AG08396 (cell line): ENCODE measurements at places on chromosomes 7 and 10.
A peak's percentile ranks its signal among the peaks of the same experiment; 100 is the strongest.

GRCh38 chr10:55220975-55221374 is 419.9 kb upstream of the PCDH15 start:
- no peak for DNase-seq

GRCh38 chr7:12074889-12075288 is 136.2 kb upstream of the TMEM106B start:
- no peak for DNase-seq

DNA sequence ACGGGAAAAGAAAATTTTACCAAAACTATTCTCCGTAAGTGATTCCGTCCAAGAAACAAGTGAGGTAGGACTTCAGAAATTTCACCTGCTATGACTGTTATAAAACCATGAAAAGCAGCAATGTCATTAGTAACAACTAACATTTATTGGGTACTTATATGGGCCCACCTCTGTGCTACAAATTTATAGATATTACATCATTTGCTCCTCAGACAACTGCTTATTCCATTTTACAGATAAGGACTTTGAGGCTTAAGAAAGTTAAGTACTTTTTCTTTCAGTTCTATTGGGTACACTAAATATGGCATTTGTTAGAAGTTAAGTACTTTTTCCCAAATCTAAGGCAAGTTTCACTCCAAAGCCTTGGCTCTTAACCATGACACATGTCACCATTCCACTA is 36.3 kb downstream of the HACD1 start:
- DNase-seq = no peak

GRCh38 chr10:86246279-86246940 is 120.2 kb downstream of the GRID1 start:
- DNase-seq = no peak

GRCh38 chr7:112089551-112089950 is 116.6 kb downstream of the DOCK4 start:
- DNase-seq = no peak

DNA sequence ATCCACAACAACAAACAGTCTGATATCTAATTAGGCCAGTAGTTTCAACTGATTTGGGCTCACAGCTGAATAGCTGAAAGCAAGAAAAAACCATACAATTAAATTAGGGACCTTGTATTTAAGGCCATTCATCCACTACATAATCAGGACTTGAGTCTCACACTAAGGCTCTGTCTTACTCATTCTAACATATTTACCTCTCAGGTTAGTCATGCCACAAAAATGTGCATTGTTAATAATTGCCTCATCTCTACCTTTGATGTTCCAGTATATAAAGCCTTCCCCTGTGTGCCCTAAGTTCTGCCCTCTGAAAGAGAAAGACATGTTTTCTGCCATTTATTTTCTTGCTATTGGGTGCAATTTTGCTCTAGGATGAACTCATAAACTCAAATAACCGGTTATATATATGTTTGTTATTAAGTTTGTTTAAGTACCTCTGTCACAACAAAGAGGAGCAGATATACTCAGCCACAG is 5.3 kb upstream of the C1GALT1 start:
- DNase-seq = peak; percentile 28

DNA sequence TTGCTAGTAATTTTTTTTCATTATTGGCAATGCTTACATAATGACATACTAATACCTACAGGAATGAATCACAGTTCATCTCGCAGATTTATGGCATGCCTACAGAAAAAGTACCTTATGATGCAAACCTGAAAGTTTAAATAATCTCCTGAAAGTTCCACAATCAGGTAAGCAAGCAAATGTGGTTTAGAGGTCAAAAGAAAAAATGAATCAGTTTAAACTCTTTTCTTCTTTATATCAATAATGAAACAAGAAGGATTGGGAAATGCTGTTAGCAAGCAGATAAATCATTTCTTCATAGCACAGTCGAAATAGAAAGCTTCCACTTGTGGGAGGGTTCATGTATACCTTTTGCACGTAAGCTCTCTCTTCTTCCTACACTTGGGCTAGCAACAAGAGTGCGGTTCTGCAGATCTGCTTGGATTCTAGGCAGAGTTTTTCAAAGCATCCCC is 53.7 kb upstream of the MTPN start:
- DNase-seq = no peak

DNA sequence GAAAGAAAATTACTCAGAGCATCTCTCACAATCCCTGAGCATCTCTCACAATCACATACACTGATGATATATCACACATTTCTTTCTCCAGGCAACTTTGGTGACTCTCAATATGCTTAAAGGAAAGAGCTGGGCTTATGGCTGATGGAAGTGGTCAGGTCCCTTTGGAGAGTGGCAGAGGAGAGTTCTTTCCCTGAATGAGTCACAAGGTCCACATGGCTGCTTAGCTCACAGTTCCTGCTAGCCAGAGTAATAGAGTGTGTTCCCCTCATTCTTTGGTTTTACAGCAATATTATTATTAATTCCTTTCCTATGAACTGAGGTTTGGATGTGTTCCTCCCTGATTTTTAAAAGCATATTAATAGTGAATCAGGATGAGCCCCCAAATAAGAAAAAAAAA is 287.4 kb downstream of the C7orf25 start:
- DNase-seq = no peak

DNA sequence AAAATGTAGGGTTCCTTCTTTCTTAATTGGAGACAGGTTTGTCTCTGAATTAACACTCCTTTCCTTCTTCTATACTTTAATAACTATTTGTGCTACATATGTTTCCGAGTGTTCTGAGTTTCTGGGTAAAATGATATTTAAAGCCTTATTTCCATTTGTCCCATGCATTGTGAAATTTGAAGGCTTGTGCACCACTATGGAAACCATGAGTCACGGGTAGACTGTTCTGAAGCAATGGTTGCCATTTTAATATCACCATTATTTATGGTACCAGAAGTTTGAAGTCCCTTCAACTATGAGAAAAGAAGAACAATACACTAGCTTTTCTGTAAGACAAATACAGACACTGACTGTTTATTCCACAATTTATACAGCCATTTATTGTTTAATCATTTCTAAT is 44.7 kb upstream of the ZEB1 start:
- DNase-seq = no peak

GRCh38 chr7:1649751-1650326 is 20.2 kb upstream of the ELFN1 start:
- DNase-seq = no peak

- no peak for DNase-seq
Observed at GRCh38 chr10:130960531-130960930, 351.0 kb downstream of the TCERG1L start.

DNA sequence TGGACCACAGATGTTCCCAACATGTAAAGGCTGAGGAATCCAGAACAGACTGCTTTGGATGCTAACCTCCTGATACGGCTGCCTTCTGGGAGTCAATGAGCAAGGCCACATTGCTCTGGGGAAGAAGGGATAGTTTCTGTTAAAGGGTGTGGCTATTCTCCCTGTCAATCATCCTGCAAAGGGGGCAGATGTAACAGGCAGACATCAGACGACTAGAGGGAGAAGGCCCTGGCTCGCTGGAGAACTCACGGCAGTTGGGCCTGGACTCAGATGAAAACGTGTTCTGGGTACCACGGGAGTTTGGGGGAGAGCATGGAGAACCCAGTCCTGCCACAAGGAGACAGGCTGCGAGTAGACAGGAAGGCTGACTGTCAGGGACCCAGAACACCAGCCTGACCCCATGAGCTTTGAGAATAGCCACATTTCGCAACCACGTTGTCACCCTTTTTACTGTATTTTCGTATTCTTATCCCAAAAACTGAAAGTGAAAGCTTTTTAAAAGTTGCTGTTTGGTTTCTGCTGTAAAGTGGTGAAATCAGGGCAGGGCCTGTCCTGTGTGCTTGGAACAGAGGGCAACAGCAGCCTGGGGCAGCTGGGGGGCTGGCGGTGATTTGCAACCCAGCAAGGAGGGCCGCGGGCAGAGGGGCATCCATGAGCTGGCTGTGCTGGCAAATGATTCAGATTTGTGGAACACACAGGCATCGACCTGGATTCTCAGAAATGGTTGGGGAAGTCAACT is 95.3 kb downstream of the MYOF start:
- no peak for DNase-seq

- DNase-seq = peak; percentile 16
Observed at GRCh38 chr7:17646253-17646956, 293.9 kb downstream of the SNX13 start.

GRCh38 chr7:127332880-127333279 is 59.6 kb downstream of the ZNF800 start:
- no peak for DNase-seq

DNA sequence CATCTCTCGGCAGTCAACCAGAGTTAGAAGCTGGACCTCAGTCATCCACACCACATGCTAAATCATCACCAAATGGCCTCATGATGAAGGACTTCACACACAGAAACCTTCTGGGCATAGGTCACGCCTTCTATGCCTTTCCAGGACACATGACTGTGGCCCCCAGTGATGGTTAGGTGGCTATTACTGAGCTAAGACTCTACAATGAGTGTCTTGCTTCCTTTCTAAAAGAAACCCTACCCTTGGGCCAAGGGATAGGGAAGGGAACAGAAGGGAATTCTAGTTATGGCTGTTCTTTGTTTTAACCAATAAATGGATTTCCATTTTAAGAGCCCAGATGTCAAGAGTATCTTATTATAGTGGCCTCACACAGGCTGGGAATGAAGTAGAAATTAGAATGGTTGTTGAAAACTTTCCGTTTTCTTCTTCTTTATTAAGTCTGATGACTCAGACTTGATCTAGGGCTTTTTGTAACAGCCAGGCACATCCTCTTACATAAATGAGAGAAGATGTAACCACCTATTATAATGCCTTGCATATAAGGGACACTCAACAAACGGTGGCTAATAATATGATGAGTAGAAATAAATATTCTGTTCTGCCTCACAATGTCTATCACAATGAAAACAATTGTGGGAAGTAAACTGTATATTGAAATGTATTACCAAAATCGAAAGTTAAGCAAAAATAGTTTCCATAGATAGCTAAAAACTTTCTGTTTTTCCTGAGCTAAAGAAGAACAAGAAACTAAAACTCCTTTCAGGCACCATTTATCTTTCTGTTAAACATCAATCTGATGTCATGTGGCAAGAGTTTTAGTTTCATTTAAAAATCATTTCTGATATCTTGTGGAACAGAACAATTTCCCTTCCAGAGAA is 62.5 kb upstream of the TOMM7 start:
- DNase-seq = no peak

GRCh38 chr7:19390795-19391194 is 245.6 kb upstream of the FERD3L start:
- no peak for DNase-seq

GRCh38 chr7:118449797-118450567 is 225.5 kb downstream of the ANKRD7 start:
- DNase-seq = no peak

DNA sequence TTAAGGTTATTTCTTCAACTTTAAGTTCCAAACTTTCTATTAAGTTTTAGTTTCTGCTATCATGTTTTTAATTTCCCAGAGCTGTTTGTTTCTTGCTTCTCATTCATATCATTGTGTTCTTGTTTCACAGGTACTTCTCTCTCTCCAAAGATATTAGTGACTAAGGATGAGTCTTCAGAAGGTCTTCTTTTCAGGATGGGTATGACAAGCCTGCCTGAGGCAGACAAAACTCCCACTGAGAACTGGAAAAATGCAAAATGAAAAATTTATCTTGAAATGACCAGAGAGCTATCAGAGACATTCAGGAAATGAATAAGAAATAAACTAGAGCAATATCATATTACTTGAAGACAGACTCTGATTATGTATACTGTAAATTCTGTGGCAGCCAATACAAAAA is 110.8 kb upstream of the EGFR start:
- no peak for DNase-seq

DNA sequence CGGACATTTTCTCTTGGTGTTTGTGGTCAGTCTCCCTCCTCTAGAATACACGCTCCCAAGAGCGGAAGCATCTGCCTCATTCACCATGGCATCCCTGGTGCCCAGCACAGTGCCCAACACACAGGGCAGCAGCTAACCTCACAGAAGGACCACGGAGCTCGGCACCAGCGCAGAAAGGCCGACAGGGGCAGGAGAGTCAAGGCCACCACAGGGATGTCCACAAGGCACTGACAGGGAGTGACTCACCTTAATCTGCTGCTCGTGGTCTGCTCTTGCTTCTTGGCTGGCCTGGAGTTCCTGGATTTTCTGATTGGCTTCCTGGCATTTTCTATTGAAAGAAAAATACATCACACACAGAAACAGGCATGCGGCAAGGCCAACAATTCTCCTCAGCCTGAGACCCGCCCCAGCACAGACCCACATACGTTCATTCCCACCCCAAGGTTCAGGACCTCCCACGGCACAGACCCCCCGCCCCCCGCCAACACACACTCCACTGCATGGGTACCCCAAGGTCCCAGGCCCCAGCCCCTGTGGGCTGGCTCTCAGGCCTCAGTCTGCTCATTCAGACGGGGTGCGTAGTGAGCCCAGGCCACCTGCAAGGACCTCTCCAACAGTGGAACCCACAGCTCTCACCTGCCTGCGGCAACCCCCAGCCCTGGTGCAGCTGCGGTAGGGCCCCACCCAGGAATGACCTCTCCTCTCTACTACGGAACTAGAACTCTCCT is 14.9 kb downstream of the MAD1L1 start:
- peak; percentile 56 for DNase-seq

GRCh38 chr10:11610826-11611247 is 613 bp downstream of the USP6NL start:
- peak; percentile 58 for DNase-seq

DNA sequence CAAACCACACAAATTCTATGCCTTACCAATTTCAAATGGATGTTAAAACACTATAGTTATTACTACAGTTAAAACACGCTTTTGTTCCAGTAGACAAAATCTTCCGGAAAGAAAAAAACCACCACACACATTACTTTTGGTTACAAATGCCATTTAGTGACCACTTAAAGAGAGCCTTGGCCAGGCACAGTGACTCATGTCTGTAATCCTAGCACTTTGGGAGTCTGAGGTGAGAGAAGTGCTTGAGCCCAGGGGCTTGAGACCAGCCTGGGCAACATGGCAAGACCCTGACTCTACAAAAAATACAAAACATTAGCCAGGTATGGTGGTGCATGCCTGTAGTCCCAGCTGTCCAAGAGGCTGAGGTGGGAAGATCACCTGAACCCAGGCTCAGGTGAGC is 7.2 kb downstream of the TNPO3 start:
- DNase-seq = no peak

DNA sequence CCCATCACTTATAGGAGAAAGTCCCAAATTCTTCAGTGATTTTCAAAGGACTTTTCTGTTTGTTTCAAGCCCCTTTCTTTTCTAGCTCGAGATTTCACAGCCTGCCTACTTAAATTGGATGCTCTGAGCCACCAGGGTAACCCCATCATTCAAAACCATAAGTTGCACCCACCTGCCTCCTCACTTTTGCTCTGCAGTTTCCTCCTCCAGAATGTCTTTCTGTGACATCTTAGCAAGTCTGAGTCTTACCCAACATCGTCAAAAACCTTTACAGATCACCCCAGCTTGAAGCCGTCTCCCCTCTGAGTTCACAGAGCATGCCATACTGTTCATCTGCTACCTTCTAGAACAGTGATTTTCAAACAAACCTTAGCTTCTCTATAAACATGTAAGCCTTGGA is 64.3 kb upstream of the CACNB2 start:
- DNase-seq = no peak
